ENCODE measurements at places on chromosomes 2 and 18.

- DNase-seq = no peak
These were observed 13.4 kb upstream of the TLK1 start for GRCh38 chr2:171174075-171174474.

- DNase-seq = no peak
These were observed 133.8 kb downstream of the ZNF516 start for GRCh38 chr18:76361219-76361618.

GRCh38 chr2:205650450-205650849 is 31.9 kb upstream of the NRP2 start:
- no peak for DNase-seq

DNA sequence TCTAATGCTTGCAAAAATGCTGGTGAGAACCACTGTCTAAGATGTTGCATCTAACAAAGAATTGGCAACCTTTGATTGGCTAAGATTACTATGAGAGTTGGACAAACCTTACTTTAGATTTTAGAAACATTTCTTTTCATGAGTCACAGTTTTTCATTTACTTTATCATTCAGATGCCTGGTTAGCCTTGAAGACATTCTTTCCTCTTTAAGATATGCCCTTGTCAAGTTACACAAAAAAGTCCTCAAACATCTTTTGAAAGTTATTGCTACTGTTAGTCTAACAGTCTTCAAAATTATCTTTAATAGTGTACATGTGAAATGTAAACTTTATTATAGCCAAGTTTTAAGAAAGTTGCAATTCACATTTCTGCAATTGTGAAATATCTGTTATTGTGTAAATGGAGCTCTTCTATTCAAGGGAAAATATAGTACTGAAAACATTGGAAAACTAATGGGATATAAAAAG is 276.3 kb downstream of the RND3 start:
- DNase-seq = no peak

GRCh38 chr2:234257859-234258561 is 207.5 kb downstream of the SPP2 start:
- DNase-seq = no peak

DNA sequence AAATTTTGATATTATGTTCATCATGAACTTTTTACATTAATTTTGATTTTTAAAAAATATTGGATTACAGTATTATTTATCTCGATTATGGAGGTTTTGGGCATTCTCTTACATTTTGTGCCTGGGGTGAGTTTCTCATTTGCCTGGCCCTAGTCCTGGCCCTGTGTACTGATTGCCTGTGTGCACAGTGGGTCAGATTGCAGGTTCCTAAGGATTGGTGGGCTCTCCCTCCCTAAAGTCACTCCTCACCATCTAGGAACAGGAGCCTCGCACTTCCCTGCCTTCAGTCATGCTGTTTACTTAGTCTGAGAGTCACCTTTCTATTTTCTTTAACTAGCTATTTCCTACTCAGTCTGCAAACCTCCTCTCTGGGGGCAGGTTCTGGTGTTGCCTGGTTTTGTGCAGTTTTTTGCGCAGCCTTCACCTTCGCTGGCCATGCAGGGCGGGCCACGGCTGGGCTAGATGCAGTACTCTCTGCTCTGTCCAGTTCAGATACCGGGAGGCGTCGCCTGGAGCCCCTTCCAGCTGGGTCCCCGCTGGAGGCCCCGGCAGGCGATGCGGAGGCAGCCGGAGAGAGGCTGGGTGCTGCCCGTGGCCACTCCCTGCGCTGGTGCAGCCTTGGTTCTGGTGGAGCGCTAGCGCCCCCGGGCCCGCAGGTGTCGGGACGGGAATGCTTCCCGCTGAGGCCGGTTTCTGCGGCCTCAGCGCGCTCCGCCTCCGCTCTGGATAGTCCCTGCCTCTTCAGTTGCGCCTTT is 23.3 kb upstream of the MC5R start:
- DNase-seq = no peak

DNA sequence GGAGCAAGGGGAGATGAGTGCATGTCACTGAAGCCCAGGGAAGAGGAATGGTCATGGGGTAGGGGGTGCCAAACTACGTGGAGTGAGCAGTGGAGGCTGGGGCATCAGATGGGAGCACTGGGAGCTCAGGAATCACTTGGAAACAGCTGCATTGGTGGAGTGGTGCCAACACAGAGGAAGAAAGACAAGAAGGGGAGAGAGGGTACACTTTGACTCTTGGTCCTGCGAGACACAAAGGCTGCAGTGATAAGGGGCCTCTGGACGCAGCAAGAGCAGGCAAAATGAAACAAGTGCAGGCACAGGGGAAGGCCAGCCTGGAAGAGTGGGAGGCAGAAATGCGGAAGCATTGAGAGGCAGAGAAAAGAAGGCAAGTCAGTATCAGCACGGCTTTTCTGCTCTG is 134.7 kb upstream of the SMIM21 start:
- no peak for DNase-seq

DNA sequence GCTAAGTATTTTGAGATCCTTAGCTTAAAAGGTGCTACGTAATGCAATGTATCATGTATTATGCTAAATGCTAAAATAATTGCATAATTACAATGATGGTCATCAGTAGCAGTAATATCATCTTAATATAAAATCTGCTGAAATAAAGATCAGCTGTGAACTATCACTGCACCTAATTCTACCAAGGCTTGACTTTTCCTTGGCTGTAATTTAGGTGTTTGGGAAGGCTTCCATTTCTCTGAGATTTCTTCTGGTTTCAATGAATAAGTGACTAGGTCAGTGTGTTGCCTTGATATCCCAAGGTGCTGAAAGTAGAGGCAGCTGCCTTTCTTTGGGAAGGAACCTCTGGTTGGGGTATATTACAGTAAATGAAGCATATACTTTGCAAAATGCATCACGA is 376.1 kb downstream of the STK39 start:
- DNase-seq = no peak

- DNase-seq = no peak
These were observed 178.4 kb upstream of the EPAS1 start for GRCh38 chr2:46118656-46119371.

DNA sequence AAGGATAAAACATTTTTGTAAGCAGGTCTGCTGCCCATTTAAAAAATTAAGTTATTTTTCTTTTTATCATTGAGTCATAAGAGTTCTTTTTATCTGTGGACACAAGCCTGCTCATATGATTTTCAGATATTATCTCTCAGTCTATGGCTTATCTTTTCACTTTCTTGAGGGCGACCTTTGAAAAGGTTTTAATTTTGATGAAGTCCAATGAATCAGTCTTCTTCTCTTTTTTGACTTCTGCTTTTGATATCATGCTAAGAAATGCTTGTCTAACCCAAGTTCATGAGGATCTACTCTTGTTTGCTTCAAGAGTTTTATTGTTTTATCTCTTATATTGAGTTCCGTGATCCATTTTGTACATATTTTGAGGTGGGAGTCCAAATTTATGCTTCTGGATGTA is 36.5 kb downstream of the PSMD14 start:
- no peak for DNase-seq

GRCh38 chr2:140855471-140855870 is 1275.3 kb downstream of the LRP1B start:
- DNase-seq = no peak

- no peak for DNase-seq
These were observed 2.5 kb downstream of the MARCHF4 start for GRCh38 chr2:216369821-216370220.

Measured in stimulated activated CD4-positive, alpha-beta T cell treated with anti-CD3 and anti-CD28 coated beads, Interleukin-1b, Interleukin-23, amount 100 ng/mL, for 1 hour (primary cell).